ENCODE measurements at places on chromosomes 7 and 10.

GRCh38 chr7:98278936-98279335, 2.5 kb upstream of the BRI3 start:
- no peak for DNase-seq

- no peak for DNase-seq
Observed at GRCh38 chr7:28626624-28627262, 214.4 kb downstream of the CREB5 start.

GRCh38 chr7:18896343-18896975, 221.0 kb downstream of the TWIST1 start:
- DNase-seq, result no peak

GRCh38 chr10:127802531-127803095, 65.6 kb downstream of the FOXI2 start:
- DNase-seq, result no peak

GRCh38 chr7:128155100-128155740, 85.9 kb upstream of the LEP start:
- DNase-seq, result no peak

DNA sequence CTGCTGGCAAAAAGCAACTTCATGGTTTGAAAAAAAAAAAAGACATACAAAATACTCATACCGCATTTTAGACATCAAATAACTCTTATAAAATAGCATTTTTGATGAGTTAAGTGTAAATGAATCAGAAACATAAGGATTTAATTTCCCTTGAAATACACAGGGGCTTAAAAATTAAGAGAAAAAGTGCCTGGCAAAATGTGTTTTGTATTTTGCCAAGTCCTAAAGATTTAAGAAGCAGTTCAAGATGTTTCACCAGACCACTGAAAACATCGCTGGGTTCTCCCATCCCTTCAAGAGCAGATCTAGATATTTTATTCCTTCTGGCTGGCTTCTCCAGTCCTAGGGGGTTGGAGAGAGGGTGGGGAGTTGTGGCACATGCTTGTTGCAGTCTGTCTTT, 396.4 kb downstream of the INHBA start:
- no peak for DNase-seq

DNA sequence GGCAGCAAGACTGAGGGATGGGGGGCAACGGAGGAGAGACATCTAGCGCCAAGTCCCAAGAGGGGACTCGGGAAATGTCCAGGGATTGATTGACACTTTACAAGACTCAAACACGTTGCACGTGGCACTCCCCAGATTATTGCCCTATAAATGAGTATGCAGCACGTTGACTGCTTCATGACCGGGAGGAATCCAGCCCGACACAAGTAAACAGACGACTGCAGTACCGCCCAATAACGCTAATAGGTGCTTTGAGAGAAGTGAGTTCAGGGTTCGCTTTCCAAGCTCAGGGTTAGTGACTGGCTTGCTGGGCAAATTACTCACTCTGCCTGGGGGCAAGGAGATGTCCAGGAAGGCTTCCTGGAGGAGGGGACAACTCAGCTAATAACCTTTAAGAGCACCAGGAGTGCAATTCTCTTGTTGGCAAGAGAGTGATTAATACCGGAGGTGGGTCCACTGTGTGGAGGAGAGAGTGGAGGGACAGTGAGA, 73.3 kb upstream of the MYL10 start:
- no peak for DNase-seq

GRCh38 chr10:126798649-126799048, 106.6 kb upstream of the DOCK1 start:
- no peak for DNase-seq

DNA sequence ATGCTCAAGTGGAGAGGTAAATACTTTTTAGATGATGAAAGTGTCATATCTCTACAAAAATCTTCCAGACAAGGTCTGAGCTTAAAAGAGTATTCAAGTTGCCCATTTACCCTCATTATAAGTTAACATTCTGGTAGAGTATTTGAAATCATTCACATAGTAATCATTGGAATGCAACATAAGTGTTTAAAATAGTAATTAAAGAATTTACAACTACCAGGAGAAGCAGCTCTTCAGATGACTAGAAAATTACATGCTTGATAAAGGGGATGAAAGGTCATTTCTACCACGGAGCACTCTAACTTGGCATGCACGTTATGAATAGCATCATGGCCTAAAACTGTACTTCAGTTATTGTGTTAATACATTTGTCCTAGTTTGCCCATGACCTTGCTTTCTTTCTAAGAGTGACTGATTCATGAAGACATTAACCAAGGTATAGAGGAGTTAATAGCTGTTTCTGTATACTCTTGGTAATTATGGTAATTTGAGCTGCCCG, 120.0 kb downstream of the SEMA3E start:
- no peak for DNase-seq

- no peak for DNase-seq
Observed at GRCh38 chr7:41029072-41029499, 673.8 kb downstream of the INHBA start.

DNA sequence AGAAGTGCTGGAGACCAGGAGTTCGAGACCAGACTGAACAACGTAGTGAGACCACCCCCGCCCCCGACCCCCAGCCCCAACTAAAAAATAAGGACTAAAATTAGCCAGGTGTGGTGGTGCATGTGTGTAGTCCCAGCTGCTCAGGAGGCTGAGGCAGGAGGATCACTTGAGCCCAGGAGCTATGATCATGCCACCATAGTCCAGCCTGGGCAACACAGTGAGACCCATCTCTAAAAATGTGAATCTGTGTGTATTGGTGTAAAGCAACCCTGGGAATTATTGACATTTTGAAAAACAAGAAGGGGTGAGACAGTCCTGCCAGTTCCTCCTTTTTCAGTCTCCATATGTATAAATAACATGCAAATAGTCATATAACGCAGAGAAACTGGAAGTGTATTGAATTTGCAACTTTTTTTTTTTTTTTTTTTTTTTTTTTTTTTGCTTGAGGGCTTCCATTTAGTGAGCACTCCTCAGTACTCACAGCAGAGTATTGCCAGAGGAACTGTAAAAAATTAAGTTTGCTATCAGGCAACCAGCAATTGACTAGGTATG, 3.4 kb upstream of the ITGB1 start:
- no peak for DNase-seq

DNA sequence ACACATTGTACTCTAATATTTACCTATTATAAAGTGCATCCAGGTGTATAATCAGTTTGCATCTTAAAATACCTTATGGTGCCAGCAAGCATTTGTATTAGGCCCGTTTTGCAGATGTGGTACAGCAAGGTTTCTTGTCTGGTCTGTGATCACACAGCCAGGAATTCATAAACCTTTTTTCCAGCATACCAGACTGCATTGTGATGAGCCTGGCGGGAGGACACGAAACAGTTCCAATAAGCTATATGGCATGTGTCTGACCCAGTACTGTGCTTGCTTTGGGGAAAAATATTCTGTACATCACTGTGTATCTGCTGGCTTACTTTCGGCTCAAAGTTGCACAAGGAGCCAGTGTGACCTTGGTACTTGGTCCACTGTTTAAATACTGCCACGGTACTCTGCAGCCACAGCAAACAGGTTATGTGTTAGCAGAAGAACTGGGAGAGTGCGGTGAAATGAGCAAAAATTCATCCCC, 36.3 kb downstream of the CHN2 start:
- no peak for DNase-seq

DNA sequence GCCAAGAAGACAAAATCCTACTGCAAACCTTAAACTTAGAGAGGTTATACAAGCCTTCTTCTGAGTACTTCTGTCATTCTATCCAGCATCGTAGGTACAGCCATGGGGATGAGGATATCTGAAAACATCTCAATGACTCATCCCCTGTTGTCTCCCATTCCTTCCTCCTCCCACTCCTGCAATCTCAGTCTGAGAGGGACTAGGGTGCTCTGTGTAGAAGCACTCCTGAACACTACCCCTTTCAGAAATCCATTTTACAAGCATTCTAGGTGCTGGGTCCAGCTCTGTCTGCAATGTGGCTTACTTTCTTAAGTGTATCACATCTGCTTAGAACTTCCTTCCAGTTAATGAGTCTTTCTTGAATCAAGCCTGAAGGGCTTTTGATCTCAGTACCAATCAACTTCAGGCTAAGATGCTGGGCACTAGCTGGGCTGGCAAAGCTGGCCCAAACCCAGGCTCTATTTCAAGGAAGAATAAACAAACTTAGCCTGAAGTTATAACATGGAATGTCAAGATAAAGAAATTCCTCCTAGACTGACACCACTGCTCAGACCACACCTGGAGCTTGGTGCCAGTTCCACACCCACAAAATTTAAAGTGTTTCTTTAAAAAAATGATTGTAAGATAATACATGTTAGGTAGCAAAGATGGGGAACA, 270.3 kb upstream of the AOAH start:
- DNase-seq, result no peak

GRCh38 chr7:66250711-66251110, 45.6 kb downstream of the TPST1 start:
- DNase-seq, result no peak

DNA sequence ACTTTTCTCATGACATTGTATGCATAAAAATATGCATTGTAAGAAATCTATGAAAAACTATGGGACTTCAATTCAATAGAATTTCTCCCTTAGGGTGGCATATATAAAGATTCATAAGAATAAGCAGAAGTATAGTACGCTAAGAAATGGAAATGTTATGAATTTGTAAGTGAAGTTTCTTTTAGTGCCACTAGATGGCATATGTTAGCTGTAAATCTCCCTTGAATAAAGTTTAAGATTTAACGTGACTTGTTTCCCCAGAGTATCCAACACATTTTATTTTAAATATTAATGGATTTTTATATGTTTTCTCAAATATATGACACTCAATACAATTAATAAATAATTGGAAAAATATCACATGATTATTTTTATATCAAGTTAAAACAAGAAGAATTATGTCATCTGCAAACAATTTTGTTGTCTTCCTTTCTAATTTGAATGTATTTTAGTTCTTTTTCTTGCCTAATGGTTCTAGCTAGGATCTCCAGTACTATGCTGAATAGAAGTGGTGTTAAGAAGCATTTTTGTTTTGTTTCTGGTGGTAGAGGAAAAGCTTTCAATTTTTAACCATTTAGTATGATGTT, 287.2 kb downstream of the HGF start:
- no peak for DNase-seq

DNA sequence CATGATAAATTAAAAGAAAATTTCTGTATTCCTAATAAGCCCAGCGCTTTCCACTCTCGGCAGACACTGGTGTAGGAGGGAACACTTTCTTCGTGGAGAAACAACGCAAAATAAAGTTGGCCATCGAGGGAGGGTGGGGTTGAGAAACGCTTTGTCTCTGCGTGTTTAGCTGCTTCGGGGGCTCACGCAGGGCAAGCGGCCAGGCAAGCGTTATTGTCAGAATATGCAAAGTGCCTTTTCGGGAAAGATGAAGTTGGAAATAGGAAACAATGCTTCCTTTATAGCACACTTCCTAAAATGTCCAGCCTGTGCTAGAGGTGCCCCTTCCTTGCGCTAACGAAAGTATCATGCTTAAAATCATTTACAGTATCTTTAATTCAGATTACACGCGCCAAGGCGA, 1.9 kb upstream of the EBF3 start:
- DNase-seq, result no peak

GRCh38 chr7:73452999-73453635, 19.5 kb downstream of the FZD9 start:
- DNase-seq, result no peak

DNA sequence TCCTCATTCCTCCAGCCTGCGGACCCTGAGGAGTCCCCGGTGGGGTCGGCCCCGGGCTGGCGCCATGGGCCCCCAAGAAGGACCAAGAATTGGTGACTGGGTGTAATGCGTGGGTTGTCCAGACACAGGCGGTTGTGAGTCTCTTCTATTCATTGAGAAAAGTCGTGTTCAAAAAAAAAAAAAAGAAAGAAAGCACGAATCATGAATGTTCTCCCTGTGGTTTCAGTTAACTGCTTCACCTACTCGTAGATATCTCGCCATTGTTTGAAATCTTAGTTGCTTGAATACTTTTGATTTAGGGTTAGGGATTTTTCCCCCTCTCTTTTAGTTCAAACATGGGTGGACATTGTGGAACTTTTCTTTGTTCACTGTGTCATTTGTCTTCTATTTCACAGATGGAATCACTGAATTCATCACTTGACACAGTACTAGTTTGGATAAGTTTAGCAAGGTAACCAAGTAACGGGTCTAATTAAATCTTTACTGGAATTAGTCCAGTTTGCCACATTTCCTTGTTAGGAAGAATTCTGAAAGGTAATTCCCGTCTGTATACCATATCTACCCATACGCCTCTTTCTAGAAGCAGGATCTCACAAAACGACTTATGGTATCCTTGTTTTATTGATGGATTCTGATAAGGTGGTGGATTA, 775 bp downstream of the STARD3NL start:
- no peak for DNase-seq

GRCh38 chr7:82616059-82616728, 172.6 kb upstream of the CACNA2D1 start:
- no peak for DNase-seq

DNA sequence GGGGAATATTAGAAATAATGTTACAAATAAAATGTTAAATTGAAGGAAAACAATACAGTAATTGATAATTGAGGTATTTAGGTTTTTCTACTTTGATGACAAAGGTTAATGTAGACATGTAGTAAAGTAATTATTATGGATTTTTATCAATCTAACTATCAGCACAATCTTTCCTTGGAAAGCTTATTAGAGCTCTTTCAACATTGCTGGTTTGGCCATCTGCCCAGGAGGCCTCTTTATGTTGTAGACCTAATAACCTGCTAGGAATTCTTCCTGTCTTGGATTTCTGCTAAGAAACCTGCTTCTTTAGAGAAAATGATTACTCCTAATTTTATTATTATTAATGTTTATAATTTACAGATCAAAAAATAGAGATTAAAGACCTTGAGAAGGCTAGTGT, 78.9 kb downstream of the CHRM2 start:
- no peak for DNase-seq

DNA sequence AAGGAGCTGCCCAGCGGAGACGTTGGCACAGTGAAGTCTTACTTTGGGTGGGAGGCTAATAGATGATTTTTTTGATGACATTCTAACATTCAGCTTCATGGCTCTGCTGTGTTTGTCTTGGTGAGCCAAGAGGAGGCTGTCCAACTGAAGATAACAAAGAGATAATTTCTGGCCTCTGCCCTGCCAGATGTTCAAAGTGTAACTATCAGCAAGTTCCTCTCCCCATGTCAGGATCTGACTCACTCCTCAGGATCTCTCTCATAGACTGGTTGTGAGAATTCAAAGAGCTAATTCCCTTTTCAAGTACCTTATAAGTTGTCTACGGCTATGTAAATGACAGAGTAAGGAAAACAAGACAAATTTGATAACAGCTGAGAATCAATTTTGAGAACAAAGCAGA, 1340.9 kb downstream of the XPNPEP1 start:
- no peak for DNase-seq

DNA sequence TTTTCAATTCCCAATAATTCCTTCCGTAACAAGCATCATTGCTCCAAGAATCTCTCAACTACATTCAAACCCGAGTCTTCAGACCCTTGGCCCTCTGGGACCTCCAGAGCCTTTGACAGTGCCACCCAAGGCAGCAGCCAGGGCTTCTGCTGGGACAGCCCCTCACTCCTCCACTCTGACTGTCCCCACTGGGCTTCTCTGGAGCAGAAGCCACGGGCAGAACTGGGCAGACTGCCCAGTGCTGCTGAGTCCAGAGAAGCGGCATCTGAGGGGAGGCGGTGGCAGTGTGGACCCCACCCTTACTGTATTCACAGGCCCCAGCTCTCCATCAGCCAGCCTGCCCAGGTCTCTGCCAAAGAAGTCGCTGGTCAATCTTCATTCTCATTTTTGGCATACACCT, 8.8 kb downstream of the CYREN start:
- DNase-seq, result no peak

- no peak for DNase-seq
Observed at GRCh38 chr7:101377189-101377736, 14.6 kb downstream of the COL26A1 start.

Measured in stimulated activated CD4-positive, alpha-beta T cell treated with anti-CD3 and anti-CD28 coated beads, Interleukin-12 subunit alpha, Interleukin-12 subunit beta, amount 100 ng/mL, for 48 hours (primary cell).